ENCODE measurements at places on chromosomes 16 and 17.

DNA sequence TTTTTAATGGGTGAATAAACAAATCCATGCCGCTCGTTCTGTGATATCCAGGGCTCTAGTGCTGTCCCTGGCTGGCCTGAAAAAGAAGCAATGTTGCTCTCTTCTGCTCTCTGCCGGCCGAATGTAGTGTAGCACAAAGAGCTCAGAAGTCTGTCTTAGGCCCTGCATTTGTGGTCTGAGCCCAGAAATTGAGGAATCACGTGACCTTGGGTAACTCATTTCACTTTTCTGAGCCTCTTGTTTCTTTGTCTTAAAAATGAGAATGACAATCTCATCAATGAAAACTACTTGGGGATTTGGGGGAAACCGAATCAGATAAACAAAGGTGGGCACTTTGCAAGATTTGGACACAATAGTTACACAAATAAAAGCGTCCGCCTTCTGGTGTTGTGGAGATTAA, 381.6 kb upstream of the ASIC2 start:
- peak; percentile 74 for DNase-seq

DNA sequence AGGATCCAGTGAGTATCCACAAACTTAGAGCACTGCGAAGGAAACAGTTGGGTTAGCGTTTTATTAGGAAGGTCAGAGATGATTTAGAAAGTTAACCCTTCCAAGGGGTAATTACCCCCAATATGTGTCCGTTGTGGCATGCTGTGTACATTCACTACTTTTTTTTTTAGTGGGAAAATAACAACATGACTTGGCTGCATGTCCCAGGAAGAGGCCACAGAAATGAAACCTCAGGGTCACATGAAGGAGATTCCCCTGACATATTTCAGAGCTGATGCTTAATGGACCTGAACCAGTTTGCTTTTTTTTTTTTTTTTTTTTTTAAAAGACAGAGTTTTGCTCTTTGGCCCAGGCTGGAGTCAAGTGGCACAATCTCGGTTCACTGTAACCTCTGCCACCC, 167.5 kb downstream of the PRKCA start:
- no peak for DNase-seq

DNA sequence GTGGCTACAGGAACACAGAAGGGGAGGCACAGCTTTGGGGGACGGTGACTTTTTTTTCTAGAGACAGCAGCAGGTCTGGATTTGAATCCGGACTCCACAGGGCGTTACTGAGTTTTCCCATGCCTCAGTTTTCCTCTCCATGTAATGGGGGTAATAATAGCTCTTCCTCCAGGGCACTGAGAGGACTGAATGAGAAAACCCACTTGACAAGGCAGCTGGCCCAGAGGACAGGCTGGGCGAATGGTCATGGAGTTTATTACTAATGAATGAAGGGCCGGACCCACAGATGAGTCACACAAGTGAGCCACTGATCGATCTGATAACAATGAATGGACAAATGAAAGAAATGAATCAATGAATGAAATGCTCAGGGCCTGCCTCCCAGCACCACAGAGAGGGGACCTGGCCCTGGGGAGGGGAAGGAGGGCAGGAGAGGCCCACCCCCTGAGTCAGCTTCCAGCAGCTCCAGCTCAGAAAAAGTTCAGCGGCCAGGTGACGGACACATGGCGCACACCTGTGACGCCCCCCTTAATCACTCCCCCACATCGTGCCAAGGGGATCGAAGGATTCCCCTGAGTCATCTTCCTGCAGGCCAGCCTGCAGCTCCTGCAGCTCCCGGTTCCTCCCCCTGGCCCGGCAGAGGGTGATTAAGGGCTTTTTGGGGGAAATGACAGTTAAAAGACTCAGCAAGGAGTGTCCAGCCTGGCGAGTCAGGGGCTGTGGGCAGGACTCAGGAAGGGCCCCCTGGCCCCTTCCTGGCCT, 54.3 kb downstream of the SOCS1 start:
- no peak for DNase-seq

DNA sequence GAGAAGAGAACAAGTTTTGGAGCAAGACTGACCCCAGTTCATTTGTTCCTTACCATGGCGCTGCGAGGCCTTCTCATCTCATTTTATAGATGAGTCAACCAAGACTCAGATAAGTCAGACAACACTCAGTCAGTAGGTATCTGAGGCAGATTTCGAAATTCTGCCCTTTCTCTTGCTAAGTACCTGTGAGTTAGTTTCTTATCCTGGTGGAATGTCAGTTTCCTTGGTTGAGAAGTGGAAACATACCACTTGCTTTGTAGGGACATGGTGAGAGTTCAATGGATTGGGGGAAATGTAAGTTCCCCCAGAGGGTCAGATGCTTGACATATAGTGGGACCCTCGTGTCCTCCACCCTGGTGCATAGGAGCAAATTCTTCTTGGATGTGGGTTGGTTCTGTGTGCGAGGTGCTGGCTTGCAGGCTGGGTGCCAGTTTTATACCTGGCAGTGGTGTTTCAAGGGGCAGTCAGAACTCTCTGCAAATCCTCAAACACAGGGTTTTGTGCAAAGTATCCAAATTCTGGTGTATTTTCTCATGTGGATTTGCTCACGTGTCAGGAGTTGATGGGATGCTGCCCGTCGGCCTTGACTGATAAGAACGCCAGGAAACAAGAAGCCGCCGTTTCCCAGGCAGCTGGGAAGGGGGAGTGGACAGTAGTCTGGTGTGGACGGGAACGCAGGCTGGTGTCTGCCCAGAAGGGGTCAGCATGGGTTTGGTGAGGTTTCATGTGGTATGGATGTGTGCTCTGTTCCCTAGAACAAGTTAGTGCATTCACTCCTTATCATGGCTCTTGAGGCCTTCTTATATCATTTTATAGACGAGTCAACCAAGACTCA, 61.1 kb upstream of the CIBAR2 start:
- no peak for DNase-seq

DNA sequence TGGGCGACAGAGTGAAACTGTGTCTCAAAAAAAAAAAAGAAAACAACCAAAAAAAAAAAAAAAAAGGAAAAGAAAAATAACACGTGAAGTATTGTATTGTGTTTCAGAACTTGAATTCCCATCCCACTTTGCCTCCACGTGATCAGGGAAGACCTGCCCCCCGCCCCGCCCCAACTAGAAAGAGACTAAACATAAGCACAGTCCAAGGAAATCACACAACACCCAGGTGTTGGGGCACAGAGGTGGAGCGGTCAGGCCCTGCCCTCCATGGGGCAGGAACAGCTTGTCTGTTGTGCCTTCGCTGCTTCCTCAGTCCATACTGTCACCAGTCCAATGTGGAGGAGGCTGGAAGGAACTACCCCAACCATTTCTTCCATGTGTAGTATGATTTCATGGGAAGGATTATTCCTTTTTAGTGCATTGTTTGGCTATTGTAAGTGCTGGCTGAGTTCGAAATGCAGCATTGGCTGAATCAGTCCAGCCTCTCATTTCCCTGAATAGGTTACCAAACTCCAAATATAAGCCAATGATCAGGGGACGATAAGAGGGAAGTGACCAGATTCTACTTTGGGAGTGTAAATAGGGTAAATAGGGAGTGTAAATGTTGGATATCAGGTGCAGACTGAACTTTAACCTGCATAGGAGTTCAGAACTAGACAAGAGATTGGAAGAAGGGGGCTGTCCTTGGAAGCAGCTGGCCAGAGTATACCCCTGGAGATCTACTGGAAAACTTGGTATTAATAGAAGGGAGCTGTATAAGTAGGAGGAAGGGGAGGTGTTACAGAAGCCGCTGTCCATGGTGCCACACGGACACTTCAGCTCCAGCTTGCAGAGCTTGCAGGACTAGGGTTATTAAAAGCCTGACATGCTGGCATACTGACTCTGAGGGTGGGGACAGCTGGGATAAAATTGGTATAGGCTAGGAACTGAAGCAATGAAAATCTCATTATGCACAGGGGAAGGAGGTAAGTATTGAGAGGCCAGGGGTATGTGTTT, 50.7 kb downstream of the TANGO6 start:
- no peak for DNase-seq

DNA sequence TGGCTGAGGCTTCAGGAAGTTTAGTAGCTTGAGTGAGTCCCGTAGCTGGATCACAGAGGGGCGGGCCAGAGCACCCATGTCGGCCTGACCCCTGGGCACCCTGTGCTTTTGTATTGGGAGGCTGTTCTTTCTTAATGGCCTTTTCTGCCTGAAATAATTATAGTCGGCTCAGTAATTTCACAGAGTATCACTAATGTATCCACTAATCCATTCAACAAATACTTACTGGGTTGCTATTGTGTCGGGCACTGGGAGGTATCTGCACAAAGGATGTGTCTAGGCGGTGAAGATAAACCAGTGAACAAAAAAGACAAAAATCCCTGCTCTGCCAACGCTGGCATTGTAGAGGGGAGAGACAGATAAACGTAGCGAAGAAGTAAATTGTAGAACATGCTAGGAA, 318.6 kb downstream of the FOXL1 start:
- no peak for DNase-seq

- no peak for DNase-seq
Observed at GRCh38 chr16:7871979-7872378, 539.3 kb downstream of the RBFOX1 start.

DNA sequence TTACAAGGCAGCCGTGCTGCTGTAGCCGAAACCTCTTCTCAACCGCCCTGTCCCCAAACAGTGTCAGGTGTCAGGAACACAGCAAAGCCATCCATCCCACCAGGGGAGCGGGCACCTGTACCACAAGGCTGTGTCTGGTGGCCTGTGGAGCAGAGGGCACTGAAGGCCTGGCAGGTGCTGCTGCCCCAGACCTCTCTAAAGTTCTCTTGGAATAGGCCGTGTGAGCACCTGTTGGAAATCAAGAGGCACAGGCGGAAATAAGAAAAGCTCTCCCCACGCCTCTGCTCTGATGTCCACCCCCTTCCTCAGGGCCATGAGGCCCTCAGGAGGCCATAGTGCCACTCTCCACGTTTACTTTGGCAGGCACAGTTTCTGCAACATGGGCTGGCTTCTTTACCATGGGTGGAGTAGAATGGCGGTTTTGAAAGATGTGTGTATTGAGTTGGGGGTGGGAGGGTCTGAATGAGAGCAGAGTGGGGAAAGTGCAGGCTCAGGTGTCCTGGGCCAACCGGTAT, 99.9 kb upstream of the ZNF750 start:
- DNase-seq = no peak

DNA sequence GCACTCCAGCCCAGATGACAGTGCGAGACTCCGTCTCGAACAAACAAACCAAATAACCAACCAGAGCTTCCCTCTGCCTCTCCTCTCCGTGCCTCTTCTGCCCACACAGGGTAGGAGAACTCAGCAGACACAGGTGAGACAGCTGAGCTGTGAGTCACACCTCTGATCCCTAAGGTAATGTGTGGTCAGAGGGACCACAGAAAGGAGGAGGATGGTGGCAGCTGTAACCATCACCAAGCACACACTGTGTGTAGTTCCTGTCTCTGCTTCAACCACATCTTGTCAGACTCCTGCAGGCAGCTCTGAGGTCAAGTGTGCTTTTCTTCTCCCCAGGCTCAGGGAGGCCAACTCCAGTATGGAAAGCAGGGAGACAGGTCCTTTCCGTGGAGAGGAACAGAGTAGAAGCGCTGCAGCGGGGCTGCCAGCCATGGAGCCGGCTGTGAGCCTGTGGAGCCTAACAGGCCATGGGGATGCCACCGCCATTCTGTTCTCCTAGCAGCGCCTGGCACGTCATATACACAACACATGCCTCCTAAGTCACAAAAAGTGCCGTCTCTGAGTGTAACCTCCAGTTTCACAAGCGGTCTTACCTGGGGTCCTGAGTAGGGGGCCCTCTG, 7.1 kb downstream of the NUDT16L1 start:
- peak; percentile 51 for DNase-seq

DNA sequence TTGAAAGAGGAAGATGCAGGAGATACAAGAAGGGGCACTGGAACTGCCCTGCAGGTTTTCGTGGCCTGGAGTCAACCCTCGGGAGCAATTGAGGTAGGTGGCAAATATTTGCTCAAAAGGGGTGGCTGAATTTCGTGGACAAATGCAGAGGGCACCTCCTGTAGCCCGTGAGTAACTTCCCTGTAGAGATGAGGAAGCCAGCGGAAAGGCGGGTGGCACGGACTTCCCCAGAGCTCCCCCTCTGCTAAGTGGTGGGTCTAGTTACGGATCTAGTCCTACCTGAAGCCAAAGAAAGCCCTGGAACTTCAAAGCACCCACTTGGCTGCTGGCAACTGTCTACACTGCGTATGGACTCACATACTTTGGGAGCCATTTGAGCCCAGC, 1.0 kb upstream of the ATP2C2 start:
- DNase-seq = no peak

DNA sequence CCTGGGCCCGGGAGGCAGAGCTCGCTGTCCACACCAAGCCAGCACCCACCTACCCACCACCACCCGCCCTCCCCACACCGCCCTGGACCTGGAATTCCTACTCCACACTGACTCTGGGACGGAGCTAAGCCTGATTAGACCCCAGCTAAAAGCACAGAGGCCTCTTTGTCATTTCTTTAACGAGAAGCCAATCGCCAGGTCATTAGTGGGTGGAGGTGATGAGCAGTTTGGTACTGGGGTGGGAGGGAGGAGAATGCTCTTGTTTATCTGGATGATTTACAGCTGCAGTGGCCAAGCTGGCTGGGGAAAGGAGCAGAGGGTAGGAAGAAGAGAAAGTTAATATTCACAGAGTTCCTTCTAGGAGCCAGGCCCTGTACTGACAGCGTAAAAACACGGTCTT, 6.0 kb upstream of the BHLHA9 start:
- DNase-seq = no peak

DNA sequence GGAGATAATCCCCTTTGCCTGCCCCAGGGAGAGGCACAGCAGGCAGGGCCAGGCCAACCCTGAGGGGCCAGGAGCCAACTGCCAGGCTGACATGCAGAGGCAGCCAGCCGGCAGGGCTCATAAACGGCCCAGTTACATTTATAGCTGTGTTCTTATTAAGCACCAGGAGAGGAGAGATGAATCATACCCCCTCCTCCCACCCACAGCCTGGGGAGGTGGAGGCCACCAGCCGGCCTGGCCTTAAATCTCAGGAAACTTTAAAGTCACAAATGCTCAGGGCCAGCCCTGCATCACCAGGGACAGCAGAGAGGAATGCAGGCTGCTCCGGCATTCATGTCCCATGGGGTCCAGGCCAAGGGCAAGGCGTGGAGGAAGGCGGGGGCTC, 177.2 kb downstream of the TMEM132E start:
- DNase-seq = no peak

- DNase-seq = no peak
Observed at GRCh38 chr16:57634171-57634570, 5.7 kb downstream of the ADGRG1 start.

DNA sequence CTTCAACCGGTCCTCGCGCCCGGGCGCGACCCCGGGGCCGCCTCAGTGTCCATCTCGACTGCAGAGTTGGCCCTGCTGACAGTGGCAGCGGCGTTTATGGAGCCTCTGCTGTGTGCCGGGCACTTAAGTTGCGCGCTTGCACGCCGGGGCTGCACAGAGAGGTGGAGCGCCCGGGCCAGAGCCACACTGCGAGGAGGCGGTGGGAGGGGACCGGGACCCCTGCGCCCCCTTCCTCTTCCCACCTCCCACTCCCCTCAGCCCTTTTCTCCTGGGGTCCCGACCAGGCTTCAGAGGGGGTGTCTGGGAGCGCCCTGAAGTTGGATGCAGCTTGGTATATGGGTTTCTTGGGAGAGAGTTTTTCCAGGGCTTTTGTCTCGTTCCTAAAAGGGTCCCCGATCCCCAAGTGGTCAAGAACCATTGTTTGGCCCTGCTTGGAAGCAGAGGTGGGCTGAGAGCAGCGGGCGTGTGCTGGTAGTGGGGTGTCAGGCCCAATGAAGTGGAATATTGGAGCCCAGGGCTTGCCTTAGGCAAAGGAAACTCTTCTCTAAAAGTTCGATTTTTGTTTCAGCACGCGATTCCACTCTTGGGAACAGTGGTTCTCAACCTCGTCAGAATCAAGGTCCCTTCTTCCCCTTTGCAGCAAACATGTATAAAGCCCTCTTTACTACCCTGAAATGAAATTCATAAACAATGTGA, 605 bp downstream of the MRTFB start:
- peak; percentile 48 for DNase-seq

Measured in stimulated activated CD8-positive, alpha-beta memory T cell treated with anti-CD3 and anti-CD28 coated beads, Interleukin-4, amount 100 ng/mL, for 48 hours (primary cell).